ENCODE measurements at places on chromosomes 1 and 21.

GRCh38 chr1:89298461-89298860 is 25.8 kb upstream of the GBP5 start:
- no peak for DNase-seq

DNA sequence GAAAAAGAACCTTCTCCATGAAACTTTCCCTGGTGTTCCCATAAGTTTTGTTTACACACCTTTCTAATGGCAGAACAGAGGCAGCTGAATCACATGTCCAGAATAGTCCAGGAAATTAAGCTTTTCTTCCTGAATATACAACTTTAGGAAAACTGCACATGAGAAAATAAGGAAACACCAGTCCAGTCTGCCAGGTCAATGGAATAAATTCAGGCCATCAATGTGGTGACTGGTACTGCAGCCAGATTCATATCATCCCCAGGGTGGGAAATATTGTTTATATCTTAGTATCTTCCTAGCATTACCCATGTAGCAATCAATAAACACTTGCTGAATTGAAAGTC is 6.7 kb upstream of the FBXO28 start:
- DNase-seq: no peak

DNA sequence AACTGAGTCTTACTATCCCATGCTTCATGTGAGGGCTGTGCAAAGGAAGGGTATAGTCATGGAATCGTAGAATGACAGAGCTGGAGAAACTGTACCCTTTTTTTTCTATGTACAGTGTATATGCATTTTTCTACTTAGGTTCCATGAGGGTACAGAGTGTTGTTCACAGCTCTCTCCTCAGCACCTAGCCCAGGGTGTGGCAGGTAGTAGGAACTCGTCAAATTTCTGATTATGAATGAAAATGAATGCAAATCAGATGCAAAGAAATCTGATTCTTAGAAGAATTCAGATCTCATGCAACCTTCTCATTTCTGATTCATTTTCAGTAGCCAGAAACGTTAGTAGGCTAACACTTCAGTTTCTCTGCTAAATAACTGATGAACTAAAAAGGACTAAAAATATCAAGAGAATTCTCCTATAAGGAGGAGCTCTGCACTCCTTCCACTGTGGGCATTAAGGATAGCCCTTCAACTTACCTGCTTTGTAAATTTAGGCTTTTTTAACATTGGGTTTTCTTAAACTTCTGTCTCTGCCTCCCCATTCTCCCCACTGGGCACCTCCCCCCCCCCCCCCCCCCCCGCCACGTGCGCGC is 18.0 kb upstream of the HHAT start:
- no peak for DNase-seq

- DNase-seq: peak; percentile 55
Measured at GRCh38 chr1:236181059-236181458, 38.7 kb downstream of the GPR137B start.

DNA sequence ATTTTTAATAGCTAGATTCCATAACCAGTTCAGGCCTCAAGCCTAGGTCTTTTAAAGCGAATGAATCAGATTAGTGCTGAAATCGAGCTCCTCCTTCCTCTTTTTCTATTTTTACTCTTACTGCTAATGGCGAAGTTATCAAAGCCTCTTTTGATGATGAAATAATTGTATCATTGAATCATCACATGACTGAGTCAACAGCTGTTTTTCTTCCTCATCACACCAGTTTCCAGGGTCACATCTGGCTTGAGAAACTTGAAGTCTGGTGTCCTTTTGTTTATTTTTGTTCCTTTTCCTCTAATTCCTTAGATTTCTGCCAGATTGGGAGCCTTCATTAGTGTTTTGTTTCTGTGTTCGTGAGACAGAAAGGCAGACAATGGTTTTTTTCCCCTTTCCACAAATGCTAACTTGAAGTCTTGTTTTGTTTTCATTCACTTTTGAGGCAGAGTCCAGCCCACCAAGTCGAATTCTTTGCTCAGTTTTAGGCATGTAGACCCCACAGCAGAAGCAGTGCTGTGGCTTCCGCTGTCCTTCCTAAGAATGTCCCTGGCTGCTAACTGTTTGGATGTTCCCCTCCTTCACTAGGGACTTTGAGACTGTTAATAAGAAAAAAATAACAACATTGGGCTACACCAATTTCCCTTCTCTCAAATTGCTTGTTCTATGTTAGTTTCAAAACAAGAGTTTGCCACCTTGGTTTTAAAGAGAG is 51.9 kb upstream of the FMOD start:
- peak; percentile 93 for DNase-seq

DNA sequence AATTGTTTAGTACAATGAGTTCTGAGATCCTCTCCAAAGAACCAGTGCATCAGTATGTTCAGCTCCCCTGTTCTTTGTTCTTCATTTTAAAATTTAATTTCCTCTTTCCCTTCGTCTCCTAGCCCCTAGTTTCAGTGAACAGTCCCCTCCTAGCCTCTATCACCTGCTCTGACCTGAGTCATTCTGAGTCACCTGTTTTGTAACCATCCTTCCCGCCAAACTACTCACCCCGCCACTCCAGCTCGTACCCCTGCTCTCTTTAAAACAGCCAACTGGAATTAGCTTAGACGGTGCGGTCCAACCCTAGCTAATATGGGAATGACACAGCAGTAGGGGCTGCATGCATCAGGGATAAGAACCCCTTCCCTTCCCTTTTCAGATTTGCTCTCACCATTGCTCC is 16.8 kb upstream of the ERVH48-1 start:
- no peak for DNase-seq

- DNase-seq: no peak
Measured at GRCh38 chr1:6253380-6253779, 7.5 kb downstream of the GPR153 start.

GRCh38 chr1:52672946-52673345 is 25.2 kb downstream of the COA7 start:
- no peak for DNase-seq

DNA sequence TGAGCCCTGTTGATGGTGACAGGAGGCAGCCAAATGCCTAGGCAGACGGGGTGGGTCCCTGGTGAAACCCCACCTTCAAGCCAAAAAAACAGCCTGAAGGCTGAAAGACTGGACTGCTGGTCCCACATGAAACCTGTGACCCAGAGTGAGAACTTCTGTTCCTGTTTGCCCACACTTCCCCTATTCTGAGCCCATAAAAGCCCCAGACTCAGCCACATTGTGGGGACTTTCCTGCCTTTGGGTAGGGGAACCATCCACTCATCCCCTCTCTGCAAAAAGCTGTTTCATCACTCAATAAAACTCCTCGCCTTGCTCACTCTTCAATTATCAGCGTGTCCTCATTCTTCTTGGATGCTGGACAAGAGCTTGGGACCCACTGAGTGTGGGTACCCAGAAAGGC is 25.2 kb downstream of the HTR6 start:
- no peak for DNase-seq

DNA sequence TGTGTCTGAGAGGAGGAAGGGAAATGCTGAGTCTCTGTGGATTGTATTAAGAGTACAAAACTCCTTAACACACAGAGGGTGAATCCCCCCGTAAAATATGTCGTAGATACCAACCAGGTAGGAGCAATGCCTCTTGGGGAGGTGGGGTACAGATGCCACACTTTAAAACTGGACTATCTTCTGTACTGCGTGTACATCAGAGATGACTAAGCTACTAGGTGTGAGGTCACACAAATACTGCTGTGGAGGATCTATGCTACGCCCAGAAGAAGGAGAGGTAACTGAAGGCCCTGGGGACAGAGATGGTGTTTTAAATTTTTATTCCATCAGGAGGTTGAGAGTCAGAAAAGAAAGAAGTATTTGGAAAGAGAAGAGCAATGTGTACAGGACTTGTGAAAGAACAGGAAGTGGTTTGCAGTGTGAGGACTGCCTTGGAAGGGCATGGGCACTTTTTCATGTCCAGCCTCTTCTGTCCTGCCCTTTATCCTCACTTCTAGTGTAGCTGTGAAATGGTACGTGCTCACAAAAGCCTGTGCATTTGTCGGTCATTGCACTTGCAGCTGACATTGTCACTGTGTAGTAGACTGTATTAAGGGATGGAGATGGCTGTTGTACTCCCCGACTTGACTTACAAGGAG is 287.8 kb upstream of the CHRM3 start:
- DNase-seq: no peak

GRCh38 chr21:29267666-29268065 is 31.1 kb upstream of the BACH1 start:
- DNase-seq: no peak

GRCh38 chr21:45923146-45923545 is 58.4 kb upstream of the COL6A1 start:
- peak; percentile 84 for DNase-seq

DNA sequence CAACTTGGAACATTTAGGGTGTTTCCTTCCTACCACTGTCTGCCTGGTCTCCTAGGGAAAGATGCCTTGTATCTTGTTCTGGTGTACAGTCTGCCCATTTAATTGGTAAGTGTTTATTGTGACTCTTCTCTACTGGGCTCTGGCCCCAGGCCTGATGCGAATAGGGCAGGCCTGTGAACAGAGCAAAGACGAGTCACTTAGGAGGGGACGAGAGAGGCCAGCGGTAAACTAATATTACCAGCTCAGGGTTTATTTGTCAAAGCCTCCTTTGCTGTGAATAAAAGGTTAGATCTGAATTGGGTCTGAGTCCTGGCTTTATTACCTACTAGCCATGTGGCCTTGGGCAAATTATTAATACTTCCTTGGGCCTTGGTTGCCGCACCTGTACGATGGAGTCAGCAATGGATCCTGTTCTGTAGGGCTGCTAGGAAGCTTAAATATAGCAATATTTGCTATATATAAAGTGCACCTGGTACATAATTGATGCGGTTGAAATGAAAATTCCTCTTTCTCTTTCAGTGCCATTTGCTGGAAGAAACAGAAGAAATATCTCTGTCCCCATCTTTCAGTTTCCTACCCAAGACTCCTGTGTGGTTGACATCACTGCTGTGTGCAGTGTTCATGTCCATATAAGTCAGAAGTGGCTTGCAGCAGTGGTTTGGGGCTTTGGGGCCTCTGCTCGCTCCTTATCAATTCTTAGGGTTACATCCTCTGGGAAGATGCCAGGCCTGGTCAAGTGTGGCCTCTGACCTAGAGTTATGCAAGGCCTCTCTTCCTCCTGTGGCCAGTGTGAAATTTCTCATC is 32.4 kb downstream of the MAPKAPK2 start:
- DNase-seq: no peak

GRCh38 chr1:199751506-199751905 is 276.0 kb upstream of the NR5A2 start:
- no peak for DNase-seq

- DNase-seq: no peak
Measured at GRCh38 chr1:42690477-42691156, 8.4 kb downstream of the YBX1 start.

- peak; percentile 83 for DNase-seq
Measured at GRCh38 chr1:43979528-43980254, 681 bp downstream of the B4GALT2 start.

DNA sequence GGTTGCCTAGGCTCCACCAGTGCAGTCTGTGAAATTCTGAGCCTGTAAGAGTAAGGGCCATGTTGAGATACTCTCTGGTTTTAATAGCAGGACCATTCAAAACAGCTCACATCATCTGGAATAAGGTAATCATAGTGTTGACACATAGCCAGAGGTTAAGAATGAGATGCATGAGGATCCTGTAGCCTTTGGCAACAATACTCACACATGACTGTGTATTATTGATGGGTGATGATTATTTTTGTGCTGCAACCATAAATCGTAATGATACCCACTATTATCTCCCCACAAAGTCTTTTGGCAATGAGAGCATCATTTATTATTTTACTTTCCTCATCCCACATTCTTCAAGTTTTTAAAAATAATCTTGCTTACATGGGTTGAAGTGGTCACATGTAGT is 35.5 kb downstream of the KCNK2 start:
- DNase-seq: peak; percentile 7
